NCI-H2029 treated with DMSO at 0.1 percent for 48 hours (cell line): ENCODE measurements at places on chromosomes 3 and 15.

GRCh38 chr3:56042326-56042951 is 425.8 kb downstream of the ERC2 start:
- DNase-seq = peak; percentile 13

DNA sequence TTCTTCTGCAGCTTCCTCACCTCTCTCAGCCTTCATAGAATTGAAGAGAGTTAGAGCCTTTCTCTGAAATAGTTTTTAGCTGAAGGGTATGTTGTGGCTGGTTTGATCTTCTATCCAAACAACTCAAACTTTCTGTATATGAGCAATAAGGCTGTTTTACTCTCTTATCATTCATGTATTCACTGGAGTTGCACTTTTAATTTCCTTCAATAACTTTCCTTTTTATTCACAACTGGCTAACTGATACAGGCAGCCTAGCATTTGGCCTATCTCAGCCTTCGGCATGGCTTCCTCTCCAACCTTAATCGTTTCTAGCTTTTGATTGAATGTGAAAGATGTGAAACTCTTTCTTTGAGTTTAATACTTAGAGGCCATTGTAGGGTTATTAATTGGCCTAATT is 109.3 kb downstream of the GTPBP8 start:
- DNase-seq = no peak

- DNase-seq = no peak
These were observed 463.5 kb downstream of the FOXP1 start for GRCh38 chr3:71120012-71120411.

- no peak for DNase-seq
These were observed 88.7 kb downstream of the LIPC start for GRCh38 chr15:58520464-58520863.

GRCh38 chr3:56591262-56591661 is 34.3 kb downstream of the CCDC66 start:
- DNase-seq = no peak

DNA sequence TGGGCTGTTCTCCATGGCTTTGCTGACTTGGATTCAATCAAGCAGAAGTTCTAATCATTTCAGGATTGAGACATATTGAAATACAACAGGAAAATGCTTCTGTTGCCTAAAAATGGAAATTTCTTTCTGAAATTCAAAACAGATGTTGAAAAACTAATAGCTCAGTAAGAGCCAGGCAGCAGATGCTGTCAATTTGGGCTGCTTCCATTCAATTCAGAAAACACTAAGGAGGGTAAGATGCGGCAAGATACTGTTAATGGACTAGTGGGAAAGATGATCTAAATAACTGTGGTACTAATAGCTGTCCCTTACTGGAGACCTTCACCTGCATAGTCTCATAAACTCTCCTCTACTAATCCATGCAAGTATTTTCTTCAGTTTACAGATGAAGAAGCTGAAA is 53.5 kb downstream of the DGKG start:
- DNase-seq = no peak
